ENCODE measurements at places on chromosomes 7 and 10.

GRCh38 chr7:937856-938484 is 16.5 kb downstream of the ADAP1 start:
- no peak for DNase-seq

DNA sequence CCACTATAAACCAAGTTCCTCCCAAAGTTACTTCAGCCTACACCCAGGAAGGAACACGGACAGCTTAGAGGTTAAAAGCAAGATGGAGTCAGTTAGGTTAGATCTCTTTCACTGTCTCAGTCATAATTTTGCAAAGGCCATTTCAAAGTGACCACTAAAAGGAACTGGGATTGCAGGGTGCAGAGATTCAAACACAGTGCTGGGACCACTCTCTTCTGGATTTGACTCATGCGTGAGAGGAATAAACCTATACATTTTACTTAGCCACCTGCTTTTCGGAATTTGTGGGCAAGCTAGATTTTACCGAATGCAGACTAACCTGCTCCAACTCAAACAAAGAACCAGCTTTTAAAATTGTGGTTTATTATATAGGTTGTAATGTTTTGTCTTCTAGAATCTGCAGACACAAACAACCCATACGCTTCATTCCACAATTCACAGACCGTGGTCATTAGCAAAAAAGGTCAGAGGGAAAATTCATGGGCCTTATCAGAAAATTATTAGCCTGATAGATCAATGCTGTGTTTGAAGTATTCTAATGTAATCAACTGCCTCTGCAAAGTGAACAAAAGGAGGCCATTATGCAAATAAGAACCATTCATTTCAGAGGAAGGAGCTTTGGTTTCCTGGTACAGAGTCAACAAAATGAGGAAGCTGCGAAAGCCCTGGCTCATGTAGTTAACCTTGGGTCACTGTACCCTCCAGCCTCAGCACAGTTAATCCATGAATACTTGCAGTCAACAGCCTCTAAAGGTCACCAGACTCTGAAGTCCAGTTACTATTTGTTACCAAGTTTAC is 342.7 kb upstream of the KLF6 start:
- DNase-seq, result no peak

DNA sequence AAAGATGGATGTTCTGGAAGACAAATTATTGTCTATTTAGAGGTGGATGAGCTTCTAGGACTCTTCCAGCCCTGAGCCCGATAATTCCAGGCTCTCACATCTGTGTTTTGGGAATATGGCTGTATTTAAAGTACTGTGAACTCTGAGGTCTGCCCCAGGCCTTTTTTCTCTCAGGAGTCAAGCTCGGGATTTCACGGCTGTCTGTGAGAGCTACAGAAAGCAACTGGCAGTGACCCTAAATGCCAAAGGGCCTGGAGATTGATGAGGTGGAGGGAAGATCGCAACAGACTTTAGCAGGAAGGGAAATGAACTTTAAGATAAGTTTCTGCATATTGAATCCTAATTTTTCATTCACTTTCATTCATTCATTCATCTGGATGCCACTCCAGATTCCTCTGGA is 51.0 kb upstream of the COL13A1 start:
- no peak for DNase-seq

DNA sequence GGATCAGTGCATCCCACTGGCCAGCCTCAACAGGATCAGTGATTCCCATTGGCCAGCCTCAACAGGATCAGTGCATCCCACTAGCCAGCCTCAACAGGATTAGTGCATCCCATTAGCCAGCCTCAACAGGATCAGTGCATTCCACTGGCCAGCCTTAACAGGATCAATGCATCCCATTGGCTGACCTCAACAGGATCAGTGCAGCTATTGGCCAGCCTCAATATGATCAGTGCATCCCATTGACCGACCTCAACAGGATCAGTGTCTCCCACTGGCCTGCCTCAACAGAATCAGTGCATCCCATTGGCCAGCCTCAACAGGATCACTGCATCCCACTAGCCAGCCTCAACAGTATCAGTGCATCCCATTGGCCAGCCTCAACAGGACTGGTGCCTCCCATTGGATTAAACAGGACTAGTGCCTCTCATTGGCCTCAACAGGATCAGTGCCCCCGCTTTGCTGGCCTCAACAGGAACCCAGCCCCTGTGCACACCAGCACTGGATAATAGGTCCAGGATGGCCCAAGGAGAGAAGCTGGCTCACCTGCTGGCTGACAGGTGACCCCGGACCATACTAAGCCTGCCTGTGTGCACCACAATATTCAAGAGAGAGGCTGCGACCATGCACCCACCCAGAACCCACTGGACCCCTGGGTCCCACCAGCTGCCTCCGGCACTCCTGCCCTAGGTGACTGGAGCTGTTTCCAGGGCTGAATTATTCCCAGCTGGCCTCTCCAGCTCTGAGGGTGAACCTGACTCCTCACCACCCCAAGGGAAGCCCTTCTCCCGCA is 59.9 kb downstream of the PDGFA start:
- no peak for DNase-seq

DNA sequence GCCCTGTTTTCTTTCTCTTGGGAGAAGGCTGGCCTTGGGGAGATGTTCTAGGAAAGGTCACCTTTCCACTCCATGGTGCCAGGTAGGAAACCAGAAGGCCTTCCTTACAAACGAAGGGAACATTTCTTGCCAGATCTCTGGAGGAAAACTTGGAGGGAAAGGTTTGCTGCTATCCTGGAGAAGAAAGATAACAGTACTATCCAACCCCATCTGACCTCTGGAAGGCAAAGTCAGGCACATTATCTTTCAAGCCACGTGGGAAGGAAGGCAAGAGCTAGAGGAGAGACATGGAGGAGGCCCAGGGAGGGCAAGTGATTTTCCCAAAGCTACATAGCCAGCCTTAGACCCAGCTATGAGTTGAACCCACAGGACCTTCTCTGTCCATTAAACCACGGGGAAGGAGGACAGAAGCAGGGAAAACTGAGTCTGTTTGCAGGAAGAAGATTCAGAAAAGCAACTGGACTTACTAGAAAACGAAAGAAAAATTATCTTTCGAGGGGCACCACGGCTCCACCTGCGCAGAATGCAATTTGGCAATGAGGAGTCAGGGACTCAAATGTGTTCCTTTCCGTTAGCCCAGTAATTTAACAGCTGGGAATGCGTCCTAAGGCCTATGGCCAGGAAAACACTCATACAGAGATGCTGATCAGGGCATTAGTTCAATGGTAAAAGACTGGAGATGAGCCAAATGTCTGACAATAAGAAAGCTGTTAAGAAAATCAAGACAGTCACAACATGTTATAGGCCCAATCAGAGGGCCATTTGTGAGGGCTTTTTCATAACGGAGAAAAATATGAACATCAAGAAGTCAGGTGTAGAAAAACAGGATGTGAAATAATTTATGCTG is 32.0 kb upstream of the PSAP start:
- DNase-seq, result no peak

DNA sequence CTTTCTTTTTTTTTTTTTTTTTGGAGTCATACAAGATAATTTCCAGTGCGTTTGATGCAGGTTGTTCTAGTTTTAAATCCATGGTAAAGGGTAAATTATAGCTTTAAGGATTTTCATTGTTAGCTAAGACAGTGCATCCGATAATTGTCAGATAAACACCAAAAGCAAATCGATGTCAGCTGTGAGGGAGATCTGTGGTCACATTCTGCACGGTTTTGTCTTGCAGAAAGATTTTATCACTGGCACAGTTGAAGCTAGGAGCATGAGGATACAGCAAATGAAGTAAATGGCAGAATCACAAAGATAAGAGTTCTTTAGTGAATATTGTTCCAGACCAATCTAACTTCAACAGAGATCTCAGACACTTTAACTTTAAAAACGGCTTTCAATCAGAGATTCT is 648.8 kb upstream of the COBL start:
- DNase-seq, result no peak

- DNase-seq, result no peak
These were observed 20.2 kb upstream of the FHIP2A start for GRCh38 chr10:114801411-114801813.

DNA sequence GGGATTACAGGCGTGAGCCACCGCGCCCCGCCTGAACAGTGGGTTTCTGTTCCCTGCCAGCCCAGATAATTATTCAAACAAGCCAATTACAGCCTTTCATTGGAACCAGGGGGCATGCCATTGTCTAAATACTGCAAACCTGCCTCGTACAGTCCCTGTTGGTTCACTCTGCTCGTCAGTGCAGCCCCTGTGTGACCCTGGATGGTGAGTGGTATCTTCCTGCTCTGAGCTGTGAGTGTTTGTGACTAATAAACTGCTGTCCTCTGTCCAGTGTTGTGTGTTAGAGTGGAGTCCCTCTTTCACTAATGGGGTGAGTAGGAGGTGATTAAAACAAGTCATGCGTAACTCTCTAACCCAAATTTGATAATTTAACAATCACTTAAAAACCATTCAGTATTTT is 176.5 kb upstream of the FAM3C start:
- no peak for DNase-seq

GRCh38 chr10:21814866-21815265 is 188.7 kb downstream of the DNAJC1 start:
- no peak for DNase-seq

DNA sequence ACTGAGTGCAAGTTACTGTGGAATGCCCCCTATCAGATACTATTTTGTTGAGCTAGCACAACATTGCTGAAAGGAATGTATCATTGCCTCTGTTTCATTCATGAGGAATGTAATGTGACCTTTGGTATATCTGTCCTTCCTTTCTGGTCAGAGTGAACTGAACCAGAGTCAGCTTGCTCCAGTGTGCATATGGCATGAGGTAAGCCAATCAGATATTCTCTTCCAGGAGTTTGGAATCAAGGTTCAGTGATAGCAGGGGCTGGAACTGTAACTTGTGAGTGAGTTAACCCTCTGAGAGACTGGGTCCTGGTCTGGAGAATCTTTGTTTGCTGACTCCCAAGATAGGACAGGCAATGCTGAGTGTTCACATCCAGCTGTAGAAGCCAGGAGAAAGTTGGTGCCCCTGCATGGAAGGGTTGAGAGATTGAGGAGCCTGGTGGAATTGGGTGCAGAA is 45.3 kb upstream of the OSBPL3 start:
- DNase-seq, result no peak

DNA sequence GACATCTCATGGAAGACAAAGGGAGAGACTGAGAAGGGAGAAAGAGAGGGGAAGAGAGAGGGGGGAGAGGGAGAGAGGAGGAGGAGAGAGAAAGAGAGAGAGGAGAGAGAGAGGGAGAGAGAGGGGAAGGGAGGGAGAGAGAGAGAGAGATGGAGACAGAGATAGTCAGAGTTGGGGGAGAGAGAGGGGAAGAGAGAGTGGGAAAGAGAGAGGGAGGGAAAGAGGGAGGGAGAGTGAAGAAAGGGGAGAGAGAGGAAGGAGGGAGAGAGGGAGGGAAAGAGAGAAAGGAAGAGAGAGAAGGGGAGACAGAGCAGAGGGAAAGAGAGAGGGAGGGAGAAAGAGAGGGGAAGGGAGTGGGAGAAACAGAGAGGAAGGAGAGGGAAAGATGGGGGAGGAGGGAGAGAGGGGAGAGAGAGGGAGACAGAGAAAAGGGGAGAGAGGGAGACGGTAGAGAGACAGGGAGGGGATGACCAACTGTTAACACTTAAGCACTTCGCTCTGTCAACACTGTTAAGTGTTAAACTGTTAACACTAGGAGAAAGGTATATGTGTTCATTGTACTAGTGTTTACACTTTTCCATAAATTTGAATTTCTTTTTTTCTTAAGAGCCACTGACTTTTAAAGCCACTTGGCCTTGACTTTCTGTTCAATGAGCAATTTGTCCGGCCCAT is 21.8 kb upstream of the SDK1 start:
- no peak for DNase-seq

- no peak for DNase-seq
These were observed 147.6 kb upstream of the AOAH start for GRCh38 chr7:36871863-36872262.

GRCh38 chr7:132141109-132141508 is 435.2 kb downstream of the PLXNA4 start:
- DNase-seq, result no peak

GRCh38 chr7:44694766-44695165 is 53.9 kb upstream of the ZMIZ2 start:
- DNase-seq, result no peak

- DNase-seq, result no peak
These were observed 534.1 kb downstream of the AUTS2 start for GRCh38 chr7:70132226-70132851.

GRCh38 chr7:33044401-33044718 is 18.2 kb downstream of the NT5C3A start:
- DNase-seq, result no peak

DNA sequence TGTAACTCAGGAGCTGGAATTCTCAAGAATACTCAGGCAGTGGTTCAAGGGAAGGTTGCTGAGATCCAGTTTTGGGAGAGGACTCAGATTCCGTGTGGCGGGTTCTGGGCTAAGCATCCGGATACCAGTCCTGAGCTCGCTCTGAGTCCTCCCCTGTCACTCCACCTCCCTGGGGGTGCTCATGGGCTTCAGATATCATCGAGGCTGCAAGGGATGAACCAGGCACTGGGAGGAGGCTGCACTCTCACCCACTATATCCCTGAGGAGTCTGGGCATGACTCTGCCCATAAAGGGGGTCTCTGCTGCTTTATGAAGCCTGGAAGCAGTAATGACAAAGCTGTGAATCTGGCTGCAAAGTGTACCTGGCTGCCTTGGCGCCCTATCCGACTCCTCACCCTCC is 188.5 kb downstream of the TNS3 start:
- no peak for DNase-seq

DNA sequence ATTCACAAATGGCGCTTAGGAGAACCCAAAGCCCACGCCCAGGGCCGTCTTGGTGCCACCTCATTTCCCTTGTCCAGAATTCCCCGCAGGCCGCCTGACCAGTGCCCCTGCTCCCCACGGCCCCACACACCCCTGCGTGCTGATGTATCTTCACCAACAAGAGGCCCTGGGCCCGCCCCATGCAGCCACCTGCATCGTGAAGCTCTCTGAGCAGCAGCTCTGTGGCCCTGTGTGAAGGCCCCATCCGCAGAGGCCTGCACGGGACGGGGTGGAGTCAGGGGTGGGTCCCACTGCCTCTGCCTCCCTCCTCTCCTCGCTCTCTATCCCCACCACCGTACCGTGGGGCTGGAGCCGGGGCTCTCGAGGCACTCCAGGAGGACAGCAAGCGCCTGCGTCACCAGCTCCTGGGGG is 14.7 kb downstream of the BRAT1 start:
- no peak for DNase-seq

- no peak for DNase-seq
These were observed 140.8 kb downstream of the TSPAN12 start for GRCh38 chr7:120717166-120717565.

- no peak for DNase-seq
These were observed 40.3 kb downstream of the PTPRE start for GRCh38 chr10:127947211-127947610.

DNA sequence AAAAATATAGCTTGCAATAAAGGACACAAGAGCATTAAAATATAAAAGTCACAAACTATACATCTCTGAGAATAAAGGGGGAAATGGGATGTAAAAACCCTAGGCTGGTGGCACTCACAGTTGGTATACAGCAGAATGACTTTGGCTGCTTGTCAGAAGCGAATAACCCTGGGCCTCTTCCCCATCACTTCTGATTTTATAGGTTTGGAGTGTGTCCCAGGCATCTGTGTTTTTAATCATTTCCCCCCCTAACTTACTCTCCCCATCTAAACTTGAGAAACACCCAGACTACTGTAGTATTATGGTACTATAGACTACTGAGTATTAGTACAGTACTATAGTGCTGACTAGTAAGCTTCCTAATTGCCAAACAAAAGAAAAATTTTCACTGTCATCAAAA is 1.8 kb upstream of the RPA3 start:
- DNase-seq, result no peak

GRCh38 chr7:101140746-101141382 is 13.4 kb upstream of the AP1S1 start:
- DNase-seq, result no peak

- DNase-seq, result no peak
These were observed 23.7 kb downstream of the GBF1 start for GRCh38 chr10:102269017-102269416.

- no peak for DNase-seq
These were observed 28.7 kb upstream of the SLC29A3 start for GRCh38 chr10:71290331-71290730.

All from hypothalamus (tissue), 51 donors.